CD4-positive, alpha-beta T cell treated with Interleukin-17A for 1 hour (primary cell): ENCODE measurements at places on chromosomes 3 and 15.

DNA sequence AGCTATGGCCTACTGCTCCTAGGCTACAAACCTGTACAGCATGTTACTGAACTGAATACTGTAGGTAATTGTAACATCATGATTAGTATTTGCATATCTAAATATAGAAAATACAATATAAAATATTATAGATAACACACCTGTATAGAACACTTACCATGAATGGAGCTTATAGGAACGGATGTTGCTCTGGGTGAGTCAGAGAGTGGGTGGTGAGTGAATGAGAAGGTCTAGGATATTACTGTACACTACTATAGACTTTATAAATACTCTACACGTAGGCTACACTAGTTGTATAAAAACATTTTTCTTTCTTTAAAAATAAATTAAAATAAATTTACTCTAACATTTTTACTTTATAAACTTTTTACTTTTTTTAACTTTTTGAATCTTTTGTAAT lies 224.0 kb upstream of the CBLB start:
- no peak for DNase-seq

- no peak for DNase-seq
Measured at GRCh38 chr15:57477736-57478522, 101.6 kb downstream of the CGNL1 start.

DNA sequence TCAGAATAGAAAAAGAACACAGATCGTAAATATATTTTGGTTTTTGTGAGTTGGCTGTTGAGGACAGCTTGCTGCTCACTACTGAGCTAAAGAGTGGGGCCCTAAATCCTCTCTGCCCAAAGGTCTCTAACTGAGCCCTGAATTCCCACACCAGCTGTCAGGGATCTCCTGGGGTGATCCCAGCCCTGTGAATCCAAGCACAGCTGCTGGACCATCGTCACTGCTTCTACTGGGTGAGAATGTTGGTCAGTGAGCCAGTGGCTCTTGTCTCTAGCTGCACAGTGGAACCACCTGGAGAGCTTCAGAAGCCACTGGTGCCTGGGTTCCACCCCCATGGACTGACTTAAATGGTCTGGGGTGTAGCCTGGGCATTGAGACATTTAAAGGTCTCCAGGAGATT lies 90.5 kb upstream of the IL12A start:
- DNase-seq = no peak

GRCh38 chr3:34683851-34684250 lies 885.4 kb downstream of the PDCD6IP start:
- DNase-seq = no peak

GRCh38 chr15:47442371-47442770 lies 274.9 kb upstream of the SEMA6D start:
- DNase-seq = no peak

DNA sequence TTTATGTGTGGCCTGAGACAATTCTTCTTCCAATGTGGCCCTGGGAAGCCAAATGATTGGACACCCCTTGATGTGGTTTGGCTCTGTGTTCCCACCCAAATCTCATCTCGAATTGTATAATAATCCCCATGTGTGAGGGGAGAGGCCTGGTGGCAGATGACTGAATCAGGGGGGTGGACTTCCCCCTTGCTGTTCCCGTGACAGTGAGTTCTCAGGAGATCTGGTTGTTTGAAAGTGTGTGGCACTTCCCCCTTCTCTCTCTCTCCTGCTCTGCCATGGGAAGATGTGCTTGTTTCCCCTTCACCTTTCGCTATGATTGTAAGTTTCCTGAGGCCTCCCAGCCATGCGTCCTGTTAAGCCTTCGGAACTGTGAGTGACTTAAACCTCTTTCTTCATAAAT lies 60.1 kb upstream of the PARL start:
- DNase-seq = no peak

DNA sequence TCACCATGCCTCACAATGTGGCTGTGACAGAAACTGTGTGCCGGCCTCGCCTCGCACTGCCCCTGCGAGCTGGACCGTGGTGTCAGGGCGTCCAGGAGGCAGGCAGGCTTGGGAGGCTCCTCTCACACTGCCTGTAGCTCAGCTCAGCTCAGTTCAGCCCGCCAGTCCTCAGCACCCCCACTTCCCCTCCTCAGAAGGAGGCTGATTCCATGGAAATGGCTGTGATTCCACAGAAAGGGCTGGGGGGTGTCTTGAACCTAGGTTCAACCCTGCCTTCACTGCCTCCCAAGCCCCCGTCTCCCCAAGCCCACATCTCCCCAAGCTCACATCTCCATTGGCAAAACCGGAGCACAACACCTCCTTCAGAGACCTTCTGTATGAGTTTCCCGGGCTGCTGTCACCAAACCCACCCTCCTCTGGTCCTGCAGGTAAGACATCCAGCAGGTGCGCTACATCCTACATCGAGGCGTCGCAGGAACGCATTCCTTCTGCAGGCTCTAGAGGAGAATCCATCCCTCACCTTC lies 94.0 kb downstream of the OCA2 start:
- no peak for DNase-seq

GRCh38 chr3:45135959-45136358 lies 10.2 kb downstream of the CDCP1 start:
- DNase-seq = no peak

GRCh38 chr3:88044411-88044810 lies 14.4 kb downstream of the CGGBP1 start:
- DNase-seq = no peak

DNA sequence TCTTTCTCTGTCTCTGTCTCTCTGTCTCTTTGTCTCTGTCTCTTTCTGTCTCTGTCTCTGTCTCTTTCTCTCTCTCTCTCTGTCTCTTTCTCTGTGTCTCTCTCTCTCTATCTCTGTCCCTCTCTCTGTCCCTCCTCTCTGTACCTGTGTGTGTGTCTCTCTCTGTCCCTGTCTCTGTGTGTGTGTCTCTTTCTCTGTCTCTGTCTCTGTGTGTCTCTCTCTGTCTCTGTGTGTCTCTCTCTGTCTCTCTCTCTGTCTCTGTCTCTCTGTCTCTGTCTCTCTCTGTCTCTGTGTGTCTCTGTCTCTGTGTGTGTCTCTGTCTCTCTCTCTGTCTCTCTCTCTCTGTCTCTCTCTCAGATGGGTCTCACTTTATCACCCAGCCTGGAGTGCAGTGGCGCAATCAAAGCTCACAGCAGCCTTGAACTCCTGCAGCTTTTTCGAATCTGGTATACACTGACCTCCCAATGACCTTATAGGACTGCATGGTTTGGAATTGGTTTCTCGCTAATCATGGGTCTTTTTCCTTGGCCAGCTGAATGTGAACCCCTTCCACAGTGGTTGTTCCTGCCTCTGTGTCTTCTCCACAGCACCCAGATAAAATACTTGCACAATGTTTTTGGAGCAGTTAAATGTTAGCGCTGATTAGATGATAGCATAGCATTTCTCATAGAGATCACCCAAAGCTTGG lies 102.6 kb upstream of the KLHL25 start:
- no peak for DNase-seq

DNA sequence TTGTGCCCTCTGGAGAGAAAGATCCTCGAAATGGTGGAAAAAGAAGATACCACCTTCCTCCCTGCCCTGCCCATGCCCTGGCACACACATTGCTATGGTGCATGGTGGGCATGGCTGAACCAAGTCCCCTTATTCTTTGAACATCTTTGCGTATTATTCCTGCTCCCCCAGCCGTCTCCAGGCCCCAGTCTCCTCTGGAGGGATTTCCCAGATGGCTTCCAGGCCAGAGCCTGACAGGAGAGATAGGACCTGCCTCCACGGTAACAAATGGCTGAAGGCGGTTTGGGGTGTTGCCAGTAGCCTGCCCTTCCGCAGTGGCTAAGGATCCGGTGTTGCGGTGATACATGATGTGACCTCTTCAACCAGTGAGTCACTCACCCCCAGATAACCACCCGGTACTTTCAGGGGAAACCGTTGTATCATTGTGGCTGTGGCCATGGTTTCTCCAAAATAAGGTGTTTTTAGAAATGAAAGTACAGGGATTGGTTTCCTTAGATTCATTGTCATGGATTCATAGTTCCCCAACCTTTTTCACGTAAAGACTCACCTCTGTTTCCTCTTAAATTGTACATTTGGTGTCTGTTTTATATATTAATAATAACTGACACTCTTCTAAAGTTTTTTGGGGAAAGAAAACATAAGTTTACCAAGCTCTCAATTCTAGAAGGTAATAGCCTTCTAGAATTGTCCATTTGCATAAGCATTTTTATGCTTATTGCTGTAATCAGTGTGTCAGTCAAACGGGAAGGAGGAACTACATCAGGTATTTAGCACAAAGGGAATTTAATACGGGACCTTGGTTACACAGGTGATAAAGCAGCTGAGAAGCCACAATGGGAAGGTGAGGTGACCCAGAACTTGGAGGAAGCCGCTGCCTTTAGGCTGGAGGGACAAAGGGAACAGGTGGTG lies 25.9 kb downstream of the SMAD3 start:
- peak; percentile 87 for DNase-seq

DNA sequence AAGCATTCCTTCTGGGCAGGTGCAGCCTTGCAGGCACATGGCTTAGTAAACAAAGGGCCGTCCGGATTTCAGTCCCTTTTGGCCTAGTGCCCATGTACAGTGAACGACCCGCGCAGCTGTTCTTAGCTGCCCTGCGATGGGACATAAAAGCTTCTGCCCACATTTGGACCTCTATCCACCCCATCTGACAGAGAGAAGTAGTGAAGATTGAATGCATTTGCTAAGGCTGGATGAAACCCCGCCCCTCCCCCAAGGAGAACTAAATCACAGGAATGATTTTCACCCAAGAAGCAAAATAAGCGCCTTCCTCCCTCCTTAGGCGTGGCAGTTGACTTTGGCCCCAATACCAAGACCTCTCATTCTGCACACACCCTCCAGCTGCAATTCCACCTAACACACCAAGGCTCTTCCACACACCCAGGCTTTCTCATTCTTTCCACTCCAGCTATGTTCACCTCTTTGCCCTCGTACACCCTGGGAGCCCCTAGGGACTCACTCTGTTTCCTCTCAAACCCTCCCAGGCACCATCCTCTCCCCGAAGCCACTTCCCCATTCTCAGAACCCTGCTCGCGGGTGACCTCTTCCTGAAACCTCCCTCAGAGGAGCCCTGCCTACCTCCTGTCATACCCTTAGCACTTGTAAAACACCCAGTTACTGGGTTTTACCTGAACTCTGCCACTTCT lies 14.1 kb upstream of the HRH1 start:
- no peak for DNase-seq

- DNase-seq = no peak
Measured at GRCh38 chr3:39189150-39189958, 3.0 kb downstream of the XIRP1 start.

DNA sequence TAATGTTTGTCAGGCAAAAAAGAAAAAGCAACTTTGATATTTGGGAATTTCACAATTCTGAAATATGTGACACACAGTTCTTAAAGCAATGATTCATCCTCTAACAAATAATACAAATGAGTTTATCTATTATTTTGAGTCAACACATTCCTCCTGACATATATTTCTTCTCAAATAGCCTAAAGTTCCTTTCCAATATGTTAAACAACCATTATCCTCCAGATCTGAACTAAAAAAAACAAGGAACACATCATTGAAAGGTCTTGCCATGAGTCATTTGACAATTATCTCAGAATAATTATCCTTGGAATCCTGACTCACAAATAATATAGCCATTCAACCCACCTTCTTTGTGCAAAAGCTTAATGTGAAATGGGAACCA lies 208.7 kb upstream of the CDIN1 start:
- no peak for DNase-seq

- DNase-seq = no peak
Measured at GRCh38 chr3:50486219-50486888, 17.1 kb downstream of the CACNA2D2 start.

DNA sequence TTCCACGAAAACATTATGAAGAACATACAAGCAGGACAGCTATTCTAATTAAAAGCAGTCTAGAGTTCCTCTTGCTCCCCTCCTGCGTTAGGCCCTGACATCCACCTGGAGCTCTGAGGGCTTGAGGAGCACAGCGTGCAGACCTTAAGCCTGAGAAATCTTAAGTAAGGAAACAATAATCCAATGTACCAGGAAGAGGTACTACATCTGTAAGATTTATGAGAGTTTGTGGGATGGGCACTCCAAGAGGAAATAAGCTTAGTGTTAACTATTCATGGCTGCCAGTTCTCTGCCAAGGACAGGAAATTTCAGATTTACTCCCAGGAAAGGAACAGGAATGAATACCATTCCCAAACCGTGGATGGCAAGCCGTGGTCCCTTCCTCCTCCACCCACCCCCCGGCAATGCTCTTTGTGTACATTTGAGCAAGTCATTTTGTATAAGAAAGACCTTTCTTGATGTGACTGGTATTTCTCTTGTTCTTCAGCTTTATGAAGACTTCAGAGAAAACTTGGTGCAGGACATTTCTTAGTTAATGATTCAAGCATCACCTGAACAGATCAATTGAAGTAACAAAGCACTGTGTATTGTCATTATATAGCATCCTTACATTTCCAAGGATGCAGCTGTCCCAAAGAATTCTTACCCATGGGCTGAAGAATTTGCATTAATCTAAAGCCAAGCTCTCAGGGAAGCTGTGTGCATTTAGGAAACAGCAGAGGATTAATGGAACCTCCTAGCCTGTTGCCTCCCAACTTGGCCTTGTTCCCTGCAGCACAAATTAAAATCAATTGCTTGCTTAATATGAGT lies 28.8 kb upstream of the VILL start:
- DNase-seq = no peak

GRCh38 chr3:128443771-128444170 lies 22.9 kb downstream of the DNAJB8 start:
- DNase-seq = no peak

DNA sequence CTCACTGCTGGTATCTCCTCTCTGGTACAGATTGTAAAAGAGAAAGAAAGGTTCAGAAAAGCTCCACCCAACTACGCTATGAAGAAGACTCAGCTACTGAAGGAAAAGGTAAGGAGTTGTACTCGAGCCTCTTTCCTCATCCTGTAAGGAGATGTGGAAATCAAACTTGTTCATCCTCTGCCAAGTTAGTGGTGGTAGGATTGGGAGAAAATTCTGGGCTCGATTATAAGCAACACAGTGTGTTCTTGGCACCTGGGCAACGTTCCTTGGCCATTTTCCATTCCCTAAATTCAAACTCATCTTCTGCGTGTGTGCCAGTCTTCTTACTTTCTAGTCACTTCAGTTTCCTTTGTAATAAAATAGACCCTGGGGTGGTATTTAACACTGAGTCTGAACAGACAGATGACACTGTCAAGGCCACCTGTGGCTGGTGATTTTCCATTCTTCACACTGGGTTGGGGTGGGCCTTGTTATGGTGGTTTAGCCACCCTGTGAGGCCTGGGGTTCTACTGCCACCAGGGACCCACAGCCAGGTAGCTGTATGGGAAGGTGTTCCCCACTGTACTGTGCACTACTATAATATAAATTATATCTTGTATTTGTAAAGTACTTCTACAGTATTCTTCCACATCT lies 17.1 kb upstream of the ITPKA start:
- DNase-seq = no peak

GRCh38 chr3:119297169-119297568 lies 3.0 kb downstream of the ARHGAP31 start:
- no peak for DNase-seq

DNA sequence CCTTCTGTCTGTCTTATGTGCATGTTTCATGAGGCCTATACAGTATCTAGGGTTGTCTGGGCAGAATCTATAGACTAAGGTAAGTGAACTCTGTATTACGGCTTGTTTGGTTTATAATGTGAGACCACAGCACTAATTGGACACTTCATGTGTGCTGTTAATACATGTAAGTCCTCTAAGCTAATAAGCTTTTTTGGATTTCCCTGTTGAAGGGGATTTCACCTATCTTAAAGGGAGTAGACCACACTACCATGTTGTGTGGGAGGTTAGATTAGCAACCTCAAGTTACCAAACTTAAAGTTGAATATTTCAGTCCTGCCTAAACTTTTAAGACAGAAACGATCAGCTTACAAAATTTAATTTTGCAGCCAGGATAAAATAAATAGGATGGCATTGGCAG lies 189.8 kb upstream of the GOLIM4 start:
- no peak for DNase-seq

- DNase-seq = no peak
Measured at GRCh38 chr15:64878705-64879104, 33.0 kb upstream of the ANKDD1A start.
